Iris pigment epithelial cell (primary cell): ENCODE measurements at places on chromosomes 5 and 9.

- DNase-seq = no peak
Measured at GRCh38 chr9:130561056-130561455, 18.3 kb upstream of the FUBP3 start.

DNA sequence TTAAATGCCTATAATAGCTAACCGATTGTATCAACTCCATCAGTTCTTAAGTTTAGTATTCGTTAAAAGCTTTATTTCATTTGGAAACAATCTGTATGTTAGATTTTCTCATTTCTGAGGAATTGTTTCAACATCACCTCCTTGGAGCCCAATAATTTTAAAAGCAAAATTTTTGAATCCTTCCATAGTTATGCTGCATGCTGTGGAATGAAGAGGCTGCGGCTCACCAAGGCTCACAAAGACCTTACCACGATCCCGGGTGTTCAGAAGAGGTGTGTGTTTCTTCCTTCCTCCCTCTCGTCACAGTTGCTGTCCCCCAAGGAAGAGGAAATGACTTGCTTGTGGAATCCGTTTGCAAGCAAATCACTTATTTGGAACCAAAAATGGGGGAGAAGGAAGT lies 143.8 kb downstream of the FGF1 start:
- DNase-seq = no peak

- DNase-seq = no peak
Measured at GRCh38 chr5:122137702-122138101, 8.4 kb downstream of the ZNF474 start.

- peak; percentile 72 for DNase-seq
Measured at GRCh38 chr5:76582230-76583162, 40.7 kb downstream of the F2RL2 start.

- no peak for DNase-seq
Measured at GRCh38 chr5:80142996-80143395, 107.8 kb downstream of the THBS4 start.
